ENCODE measurements at places on chromosomes 16 and 17. TPM values are rescaled to one million over a fixed set of nuclear protein-coding genes. Genes with fewer than 3 reads are reported as not detected.

The GAST gene
- total RNA-seq: not detected

DNA sequence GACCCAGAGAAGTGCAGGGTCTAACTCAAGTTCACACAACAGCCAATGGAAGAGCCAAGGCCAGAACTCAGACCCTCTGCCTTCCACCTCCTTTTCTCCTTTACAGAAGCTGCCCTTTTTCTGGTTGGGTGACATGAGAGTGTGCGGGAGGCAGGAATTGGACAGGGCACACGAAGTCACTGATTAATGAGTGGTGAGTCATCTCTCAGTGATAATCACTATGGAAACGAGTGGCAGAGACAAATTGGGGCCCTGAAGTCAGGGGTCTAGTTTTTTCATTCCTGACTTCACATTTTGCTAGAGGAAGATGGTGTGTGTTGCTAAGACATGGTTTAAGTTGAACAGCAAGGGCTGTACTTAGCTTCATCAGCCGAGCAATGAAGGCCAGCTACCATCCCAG is 312.7 kb upstream of the CCL2 start:
- DNase-seq: no peak

The LAT gene
- total RNA-seq: 4.4 TPM

GRCh38 chr17:76930107-76930506 is 61.9 kb downstream of the MGAT5B start:
- DNase-seq: no peak

The ENPP7 gene
- not detected for total RNA-seq

DNA sequence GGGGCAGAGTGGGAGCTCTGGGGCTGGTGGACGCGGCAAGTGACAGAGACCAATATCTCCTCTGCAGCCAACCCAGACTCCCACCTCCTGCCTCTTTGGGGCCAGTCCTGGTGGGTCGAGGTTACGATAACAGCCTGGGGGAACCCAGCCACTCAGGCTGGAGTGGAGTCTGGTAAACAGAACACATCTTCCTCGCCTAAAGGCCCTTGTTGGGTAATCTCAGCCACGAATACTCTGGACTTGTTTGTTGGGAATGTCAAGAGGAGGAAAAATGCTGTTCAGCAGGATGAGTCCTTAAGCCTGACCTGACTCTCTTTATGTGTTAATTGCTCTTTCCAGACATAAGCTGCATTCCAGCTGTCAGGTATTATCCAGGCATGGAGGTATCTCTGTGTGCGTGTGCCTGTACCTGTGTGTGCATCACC is 8.0 kb upstream of the SPNS2 start:
- DNase-seq: no peak

- DNase-seq: no peak
Observed at GRCh38 chr16:65038100-65038499, 83.8 kb downstream of the CDH11 start.

GRCh38 chr16:55499281-55499680 is 9.6 kb upstream of the LPCAT2 start:
- DNase-seq: no peak

- no peak for DNase-seq
Observed at GRCh38 chr16:66590322-66590721, 11.1 kb downstream of the CMTM2 start.

- peak; percentile 5 for DNase-seq
Observed at GRCh38 chr17:28597606-28598383, 1.0 kb downstream of the SPAG5 start.

- peak; percentile 86 for DNase-seq
Observed at GRCh38 chr17:18033442-18034099, 5.4 kb downstream of the ATPAF2 start.

The TP53TG3F gene
- total RNA-seq: not detected

DNA sequence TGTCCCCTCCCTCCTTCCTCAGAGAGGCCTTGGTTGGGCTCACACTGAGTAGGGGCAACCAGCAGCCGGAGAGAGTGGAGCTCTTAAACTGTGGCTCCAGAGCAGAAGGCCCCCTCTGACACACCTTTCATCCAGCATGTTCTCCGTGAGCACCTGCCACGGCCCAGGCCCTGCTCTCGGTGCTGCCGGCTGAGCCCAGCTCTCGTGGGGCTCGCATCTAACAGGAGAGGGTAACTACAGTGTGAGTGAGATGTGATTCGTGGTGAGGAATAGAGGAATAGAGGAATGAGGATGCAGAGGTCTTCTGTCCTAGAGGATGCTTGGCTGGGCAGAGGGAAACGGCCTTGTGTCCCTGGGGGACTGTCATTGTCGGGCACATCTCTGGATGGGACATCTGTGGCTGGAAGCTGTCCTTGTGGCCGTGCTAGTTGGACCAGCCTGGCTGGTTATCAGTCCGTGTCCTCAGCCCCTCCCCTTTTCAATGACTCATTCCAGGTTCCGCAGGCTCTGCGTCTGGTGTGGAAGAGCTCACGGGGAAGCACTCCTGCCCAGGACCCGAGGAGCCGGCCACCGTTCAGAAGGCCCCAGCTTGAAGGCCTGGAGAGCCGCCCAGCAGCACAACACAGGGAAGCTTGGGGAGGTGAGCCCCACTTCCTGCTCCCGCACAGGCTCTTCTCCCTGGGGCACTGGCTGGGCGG is 11.9 kb upstream of the DNASE1 start:
- DNase-seq: peak; percentile 53

- no peak for DNase-seq
Observed at GRCh38 chr17:33593991-33594390, 300.9 kb upstream of the ASIC2 start.

DNA sequence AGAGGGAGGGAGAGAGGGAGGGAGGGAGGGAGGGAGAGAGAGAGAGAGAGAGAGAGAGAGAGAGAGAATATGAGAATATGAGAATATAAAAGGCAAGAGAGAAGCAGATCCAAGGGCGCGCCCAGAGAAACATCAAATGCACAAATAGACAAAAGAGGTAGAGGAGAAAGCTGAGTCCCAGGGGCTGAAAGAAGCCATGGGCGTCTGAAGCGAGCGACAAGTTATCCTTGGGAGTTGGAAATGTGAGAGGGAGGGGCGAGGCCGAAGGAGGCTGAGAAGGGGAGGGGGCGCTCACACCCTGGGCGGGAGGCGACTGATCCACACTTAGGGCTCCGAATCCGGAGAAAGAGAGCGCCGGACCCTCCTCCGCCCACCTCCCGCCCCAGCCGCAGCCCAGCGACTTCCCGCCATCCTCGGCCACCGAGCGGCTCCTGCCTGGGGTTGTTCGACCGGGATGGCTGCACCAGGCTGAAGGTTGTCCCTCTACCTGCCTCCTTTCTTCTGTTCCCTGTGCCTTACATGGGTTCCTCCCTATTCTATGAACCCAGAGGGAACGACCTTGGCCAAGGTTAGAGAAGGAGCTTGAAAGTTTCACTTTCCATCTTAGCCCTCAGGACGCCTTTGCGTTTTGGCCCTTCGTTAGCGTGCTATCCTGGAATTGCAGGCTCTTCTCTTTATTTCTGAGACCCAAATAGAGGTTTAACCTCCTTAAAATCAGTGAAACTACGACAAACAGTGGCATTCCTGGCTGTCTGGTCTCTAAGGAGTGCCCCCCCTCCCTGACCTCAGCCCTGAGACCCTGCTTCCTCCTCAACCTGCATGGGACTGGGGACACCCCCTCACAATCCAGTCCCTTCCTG is 21.2 kb upstream of the HOXB9 start:
- DNase-seq: no peak

All from MCF 10A (cell line).